ENCODE measurements at places on chromosomes 5 and 9.

DNA sequence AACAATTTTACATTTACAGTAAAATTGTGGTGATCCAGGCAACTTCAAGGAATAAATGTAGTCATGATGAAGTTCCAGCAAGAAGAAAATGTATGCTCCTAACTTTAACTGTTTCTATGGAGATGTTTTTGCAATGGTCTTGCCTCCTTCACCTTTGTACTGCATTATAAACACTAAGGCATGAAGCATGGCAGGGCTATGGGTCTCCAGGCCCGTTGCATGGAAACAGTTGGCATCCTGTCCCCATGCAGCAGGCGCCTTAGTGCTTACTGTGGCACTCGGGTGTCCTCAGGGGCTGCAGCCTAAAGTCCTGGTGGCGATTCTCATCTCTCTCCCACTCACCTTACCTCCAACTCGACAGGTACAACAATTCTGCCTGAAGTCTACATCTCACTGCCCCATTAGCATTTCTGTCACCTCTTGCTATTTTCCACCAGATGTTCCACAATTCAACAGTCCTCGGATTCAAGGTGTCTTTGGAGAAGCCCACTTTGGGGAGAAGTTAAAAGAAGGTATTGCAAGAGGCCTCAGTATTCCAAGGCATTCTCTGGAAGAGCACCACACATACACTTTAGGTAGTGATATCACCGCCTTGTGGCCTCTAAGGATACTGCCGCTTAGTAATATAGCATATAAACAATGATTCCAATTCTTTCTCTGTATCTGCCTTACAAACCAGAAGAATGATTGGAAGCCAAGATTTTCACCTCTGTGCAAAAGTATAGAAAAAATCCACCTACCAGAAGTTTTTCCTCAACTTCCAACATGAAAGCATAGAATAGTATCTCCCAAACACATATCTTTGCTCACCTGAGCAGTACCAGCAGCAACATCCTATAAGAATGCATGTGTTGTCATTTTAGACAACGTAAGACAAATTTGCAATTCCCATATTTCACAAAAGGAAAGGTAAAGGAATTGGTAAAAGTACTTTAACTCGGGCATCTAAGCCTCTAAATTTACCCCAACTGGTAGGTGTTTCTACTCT lies 5.1 kb downstream of the LIFR start:
- peak; percentile 62 for DNase-seq

DNA sequence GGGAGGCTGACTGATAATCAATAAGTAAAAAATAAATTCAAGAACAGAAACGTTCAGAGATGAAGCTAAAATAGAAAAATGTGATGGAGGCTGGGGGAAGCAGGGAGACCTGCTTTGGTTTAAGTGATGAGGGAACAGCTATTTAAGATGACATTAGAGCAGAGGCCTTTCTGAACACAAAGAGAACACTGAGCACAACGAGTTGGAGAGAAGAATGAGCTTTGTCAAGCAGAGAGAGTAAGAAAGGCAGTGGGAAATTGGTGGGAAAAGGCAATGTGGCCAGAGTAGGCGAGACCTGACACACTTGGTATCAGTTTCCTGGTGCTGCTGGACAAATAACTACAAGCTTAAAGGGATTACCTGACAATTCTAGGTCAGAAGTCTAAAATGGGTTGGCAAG lies 20.0 kb downstream of the AUH start:
- no peak for DNase-seq

DNA sequence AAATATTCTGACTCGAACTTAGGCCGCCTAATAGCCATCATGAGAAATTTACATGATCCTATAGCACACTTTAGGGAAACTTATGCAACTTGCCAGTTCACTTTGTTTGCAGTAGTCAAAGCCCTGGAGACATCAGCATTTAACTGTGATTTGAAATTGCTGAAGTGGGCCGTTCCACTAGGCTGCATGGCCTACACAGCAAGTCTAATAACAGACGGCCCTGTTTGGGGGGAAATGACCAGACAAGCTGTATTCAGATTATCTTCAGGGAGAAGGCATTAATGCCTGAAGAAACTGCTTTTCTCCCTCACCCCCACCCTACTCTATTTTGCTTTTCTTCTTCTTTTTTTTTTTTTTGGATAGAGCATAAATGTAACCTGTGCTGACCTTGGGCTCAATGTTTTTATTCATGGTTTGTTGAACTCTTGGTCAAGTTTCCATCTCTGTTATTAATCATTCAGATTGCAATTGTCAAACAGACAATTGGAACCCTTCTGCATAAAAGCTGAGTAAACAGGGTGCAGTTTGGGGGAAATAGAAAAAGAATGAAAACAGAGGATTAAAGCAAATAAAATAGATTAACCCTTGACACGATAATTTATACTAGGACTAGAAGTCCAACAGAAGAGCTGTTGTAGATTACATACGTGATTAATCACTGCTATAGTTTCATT lies 1928.2 kb upstream of the WWC1 start:
- DNase-seq = no peak

DNA sequence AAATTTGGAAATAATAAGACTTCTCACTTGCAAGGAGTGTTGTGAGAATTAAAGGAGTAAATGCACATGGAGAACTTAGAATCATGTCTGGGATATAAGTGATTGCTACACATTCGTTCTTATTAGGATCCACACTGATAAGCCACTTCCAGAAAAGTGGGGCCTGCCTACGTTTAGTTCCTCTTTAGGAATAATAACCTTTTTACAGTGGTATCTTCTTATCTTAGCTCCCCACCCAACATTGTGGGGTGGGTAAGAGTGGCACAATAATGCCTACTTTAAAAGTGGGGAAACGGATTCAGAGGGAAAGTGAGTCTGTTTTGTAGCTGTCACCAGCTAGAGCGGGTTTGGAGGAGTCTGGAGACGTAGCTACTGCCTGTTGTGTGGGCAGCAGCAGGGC lies 16.0 kb downstream of the DOCK2 start:
- no peak for DNase-seq

- no peak for DNase-seq
These were observed 22.1 kb downstream of the GABRP start for GRCh38 chr5:170805666-170806065.

DNA sequence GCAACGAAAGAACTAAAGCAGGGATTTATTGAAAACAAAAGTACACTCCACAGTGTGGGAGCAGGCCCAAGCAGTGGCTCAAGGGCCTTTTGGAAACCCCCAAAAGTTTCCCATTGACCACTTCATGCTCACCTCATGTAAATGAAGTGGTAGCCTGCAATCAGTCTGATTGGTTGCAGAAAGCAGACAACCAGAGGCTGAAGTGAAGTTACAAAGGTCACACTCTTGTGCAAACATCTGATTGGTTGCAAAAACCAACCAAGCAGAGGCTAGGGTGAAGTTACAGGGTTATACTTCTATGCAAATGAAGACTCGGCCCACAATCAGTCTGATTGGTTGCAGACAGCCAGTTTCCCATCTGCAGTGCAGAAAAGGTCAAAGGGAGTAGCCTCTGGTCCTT lies 258.0 kb downstream of the YTHDC2 start:
- DNase-seq = no peak

DNA sequence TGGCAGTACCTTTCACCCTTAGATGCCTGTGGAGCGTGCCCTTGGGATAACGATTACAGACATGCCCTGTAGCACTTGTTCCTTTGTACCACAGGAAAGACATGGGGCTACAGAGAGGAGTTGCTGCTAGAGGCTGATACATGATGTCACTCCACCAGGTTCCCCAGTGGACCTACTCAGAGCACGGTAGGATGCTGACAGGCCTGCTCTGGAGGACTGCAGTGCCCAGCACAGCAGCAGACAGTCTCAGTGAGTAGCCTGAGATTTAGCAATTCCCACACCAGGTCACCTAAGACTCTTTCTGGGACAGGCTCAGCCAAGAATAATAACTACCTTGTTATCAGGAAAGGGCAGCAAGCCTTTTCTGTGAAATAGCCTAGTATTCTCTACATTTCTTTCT lies 28.8 kb downstream of the PDE4D start:
- DNase-seq = no peak

DNA sequence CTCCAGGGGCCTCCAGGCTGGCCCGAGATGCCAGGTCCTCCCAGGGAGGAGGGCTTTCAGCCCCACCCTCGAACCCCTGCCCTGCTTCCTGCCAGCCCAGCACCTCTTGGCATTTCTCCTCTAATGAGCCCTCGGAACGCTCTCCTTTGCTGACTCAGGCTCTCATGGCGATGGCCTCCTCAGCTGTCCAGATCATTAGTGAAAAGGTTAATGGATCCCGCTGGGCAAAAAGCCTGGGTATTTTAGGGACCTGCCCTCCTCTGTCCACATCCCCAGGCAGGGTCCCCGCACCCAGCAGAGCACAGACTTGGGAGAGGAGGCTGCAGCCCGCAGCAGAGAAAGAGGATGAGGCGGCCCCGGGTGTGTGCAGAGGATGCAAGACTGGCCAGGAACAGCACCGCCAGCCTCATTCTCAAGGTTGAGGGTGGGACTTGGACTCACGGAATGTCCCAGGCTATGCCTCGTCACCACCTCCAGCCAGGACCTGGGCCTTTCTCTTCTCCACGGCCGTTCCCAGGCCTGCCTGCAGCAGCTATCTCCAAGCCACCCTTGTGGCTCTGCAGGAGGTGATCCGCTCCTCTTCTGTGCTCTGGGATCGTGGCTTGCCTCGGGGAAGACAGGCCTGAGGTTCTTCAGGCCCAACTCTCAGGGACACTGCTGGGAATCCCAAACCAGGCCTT lies 23.0 kb upstream of the ADAMTS2 start:
- DNase-seq = no peak

DNA sequence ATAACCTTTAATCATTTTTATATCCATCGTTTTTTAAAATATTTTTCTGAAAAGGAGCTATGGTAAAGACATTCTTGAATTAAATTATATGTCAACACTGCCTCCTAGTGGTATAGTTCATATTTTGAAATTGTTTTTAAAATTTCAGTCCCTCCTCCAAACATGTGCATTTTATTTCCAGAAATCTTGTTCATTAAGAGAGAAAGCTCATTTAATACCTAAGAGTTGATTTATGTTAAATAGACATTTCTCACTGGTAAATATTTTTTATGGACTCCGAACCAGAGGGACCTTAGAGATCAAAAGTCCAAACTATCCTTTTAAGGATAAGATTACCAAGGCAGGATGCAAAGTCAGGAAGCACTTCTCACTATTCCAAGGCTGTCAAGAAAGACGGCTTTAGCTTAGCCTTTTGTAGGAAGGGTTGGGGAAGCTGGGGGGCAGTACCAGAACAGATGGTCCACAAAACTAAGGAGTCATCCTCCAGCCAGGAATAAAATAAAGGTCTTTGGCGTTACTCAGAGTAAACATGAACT lies 21.6 kb downstream of the BHMT start:
- peak; percentile 30 for DNase-seq

- DNase-seq = no peak
These were observed 199.1 kb downstream of the HINT1 start for GRCh38 chr5:130965920-130966319.

DNA sequence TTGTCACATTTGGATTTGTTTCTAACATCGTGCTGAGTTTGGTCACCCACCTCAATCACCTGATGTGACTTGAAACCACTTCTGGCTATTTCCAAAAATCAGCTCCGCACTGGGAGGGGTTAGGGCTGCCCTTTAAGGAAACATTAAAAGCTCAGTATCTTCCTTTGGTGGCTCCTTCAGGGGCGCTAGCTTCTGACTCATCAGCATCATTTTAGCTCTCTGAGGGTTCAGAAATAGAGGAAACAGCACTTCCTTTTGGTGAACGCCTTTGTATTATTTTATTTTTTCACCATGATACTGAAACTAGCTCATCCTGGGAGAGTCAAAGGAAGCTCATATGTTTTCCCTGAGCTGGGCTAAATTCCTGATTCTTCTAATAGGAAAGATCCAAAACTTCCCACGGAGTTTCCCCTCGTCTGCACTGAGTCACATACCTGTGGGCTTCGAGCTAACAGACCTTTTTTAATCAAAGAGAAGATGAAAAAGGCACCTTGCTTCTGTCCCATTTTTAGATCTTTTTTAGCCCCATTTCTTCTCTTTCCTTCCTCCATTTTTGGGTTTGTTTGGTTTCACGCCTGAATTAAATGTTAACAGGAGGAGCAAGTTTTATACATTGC lies 48.2 kb downstream of the ROPN1L start:
- DNase-seq = no peak

DNA sequence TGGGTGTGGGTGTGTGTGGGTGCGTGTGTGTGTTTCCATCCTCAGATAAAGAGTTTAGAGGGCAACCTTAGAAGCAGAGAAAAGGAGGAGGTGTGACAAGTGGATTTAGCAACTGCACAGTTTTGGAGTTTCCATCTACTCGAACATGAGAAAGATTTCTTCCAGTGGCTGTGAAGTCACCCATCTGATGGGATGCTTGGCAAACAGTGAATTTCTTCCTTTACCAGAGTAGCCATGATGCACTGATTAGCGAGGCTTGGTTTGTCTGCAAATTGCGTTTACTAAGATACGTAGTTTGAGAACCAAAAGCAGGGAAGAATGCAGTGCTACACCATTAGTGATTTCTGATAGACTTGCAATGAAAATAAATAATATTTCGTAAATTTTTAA lies 791 bp upstream of the STARD4 start:
- DNase-seq = no peak
